H1 (cell line): ENCODE measurements at places on chromosomes 4 and X.

- no peak for DNase-seq
Measured at GRCh38 chr4:3759236-3759635, 6.9 kb upstream of the ADRA2C start.

GRCh38 chr4:71785959-71786358, 2.1 kb upstream of the GC start:
- DNase-seq, result no peak

- DNase-seq, result no peak
Measured at GRCh38 chr4:124429746-124430250, 282.7 kb downstream of the ANKRD50 start.

GRCh38 chr4:127809173-127809800, 27.2 kb downstream of the HSPA4L start:
- no peak for DNase-seq

GRCh38 chr4:102843273-102843672, 15.9 kb upstream of the UBE2D3 start:
- no peak for DNase-seq

GRCh38 chr4:98289375-98289774, 28.2 kb downstream of the RAP1GDS1 start:
- no peak for DNase-seq

GRCh38 chr4:20868108-20868507, 167.8 kb downstream of the PACRGL start:
- no peak for DNase-seq
